Stimulated activated CD8-positive, alpha-beta memory T cell treated with anti-CD3 and anti-CD28 coated beads, Interleukin-15, amount 100 ng/mL, for 4 hours (primary cell): ENCODE measurements at places on chromosomes 1 and 21.

DNA sequence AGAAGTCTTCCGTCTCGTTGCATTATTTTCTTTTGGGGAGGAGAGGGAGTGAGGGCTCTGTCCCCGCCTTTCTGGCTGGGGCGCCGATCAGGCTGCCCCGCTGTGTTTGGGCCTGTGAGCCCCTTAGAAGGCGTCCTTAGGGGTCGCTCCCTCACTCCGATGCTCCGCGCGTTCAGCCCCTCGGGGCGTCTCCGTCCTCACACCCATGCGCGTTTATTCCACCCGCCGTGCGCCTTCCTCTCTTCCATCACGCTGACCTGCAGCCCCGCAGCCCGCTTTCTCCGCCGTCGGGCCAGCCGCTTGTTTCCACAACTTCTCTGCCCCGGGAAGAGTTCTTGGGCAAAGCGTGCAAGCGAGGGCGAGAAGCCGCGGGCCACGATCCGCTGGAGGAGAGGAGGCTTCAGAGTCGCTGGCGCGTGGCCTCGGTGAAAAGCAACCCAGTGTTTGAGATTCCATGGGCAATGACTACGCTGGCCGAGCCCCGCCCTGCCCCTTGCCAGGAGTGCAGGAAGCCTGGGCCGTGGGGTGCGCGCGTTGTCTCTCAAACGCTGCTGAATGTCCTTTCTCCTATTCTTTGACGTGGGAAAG, 27.7 kb downstream of the TRIM11 start:
- no peak for DNase-seq

- DNase-seq: no peak
These were observed 26.4 kb upstream of the RGS16 start for GRCh38 chr1:182630586-182630985.

DNA sequence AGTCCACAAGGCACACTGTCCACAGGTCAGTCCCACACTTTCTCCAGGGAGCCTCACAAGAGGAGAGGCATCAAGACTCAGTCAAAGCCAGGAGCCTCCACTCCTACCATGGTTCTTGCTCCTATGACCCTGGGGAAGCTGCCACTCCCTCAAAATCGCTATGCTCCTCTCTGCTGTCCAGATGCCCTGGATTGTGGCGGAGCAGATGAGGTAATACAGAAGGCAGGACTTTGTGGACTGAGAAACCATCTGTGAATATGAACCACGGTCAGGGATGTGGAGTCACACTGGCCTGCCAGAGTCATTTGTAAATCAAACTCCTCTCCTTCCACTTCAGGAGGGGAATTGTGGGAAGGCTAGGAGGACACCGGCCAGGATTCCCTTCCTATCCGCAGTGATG, 20.6 kb downstream of the VWA5B1 start:
- DNase-seq: no peak

GRCh38 chr1:14182856-14183255, 415.6 kb upstream of the KAZN start:
- no peak for DNase-seq

GRCh38 chr21:45551316-45551715, 9.1 kb upstream of the SLC19A1 start:
- DNase-seq: no peak

DNA sequence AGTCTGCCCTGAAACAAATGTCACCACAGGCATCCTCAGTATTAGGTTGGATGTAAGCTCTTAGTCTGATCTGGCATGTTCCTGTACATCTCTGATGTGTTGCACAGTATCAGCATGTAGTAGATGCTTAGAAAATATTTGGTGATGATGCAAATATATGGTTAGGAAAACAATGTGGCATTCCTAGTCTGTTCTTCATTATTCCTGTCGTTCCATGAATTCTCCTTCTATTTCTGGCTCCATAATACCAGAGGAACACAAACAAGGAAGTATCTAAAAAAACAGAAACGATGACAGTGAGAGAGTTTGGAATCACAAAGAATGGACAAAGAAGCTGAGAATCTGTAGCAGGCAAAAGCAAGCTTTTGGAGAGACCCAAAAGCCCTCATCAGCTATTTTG, 236.6 kb downstream of the HHAT start:
- DNase-seq: no peak

DNA sequence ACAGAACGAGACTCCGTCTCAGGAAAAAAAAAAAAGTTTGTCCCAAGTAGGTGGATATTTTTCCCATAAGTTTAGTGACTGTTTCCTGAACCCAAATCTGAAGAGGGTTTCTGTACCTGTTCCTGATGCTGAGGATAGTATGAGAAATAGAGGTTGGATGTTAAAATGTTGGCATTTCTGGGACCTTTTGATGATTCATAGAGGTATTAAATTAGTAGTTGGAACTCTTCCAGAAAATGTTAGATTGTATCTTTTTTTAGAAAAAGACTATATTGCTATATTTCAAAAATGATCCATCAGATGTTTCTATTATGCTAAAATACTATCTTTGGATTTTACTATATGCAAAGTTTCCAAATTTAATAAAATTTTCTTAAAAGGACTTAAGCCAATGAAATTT, 2.9 kb upstream of the CENPL start:
- no peak for DNase-seq

DNA sequence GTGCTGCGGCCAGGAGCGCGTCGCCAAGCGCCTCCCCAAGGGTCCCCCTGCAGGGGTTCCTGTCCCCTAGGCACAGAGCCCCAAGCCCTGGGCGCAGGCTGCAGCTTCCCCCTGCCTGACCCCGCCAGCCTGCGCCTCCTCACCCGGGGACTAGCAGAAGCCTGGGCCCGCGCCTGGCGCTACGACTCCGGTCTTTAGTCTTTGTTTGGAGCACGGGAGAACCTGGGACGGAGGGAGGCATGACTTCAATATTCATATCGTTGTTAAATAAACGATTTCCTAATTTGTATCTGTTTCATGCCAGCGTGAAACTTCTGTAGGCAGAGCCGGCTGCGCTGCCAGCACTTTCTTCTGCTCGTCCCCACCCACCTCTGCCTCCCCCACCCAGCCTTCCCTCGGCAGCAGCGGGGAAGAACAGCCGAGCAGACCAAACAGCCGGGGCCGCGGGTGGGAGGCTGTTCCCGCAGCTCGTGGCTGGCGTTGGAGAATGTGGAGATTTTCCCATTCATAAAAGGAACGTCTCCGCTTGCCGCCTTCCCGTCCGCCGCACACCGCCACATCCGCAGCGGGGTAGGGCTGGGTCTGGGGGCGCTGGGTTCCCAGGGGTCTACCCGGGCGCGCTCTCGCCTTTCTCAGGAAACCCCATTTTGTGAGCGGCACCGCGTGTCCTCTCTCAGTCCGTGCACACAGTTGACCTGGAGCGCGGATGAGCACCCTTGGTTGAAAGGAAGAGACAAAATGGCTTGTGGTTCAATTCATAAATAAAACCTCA, 777 bp upstream of the TRIM67 start:
- no peak for DNase-seq

DNA sequence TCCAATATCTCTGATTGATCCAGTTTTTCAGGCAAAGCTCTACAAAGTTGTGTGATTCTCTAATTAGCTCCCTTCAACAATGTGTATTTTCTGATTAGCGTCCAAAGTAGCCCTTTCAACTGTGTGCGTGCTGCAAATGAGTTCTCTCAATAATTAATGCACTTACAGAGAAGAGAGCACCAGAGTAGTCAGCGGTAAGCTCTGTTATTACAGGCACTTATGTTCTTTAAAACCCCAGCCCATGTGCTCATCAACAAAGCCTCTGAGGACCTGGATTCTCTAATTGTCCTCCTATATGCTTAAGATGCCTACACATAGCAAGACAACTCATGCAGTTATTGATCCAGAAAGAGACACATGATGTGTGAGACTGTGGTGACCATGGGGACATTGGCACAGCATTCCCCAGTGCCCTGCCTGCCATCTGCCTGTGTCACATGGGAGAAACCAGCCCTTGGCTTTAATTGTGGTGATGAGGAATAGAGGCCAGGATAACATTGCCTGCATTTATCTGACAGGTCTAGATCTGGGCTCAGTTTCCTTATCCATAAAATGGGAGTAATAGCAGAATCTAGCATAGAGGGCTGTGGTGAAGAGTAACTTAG, 151.7 kb downstream of the PCP4 start:
- no peak for DNase-seq

- DNase-seq: no peak
These were observed 37.7 kb downstream of the SYCP1 start for GRCh38 chr1:114892194-114892918.

DNA sequence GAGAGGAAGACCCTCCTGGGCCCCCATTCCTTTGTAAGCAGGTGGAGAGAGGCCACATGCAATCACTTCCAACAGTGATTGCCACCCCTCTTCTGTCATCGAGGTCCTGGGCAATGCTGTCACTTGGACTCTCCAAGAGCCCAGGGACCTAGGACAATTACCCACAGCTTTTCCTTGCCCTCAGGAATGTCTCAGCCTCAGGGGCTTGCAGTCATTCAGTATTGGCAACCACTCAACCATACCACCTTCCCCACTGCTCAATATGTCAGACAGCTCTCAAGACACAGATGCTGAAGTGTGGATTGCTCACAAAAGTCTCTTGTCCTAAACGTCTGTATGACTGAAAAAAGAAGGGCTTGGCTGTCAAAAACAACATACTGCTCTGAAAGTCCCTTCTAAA, 87.8 kb downstream of the PTPN14 start:
- no peak for DNase-seq

GRCh38 chr1:12447849-12448312, 170.1 kb downstream of the DHRS3 start:
- no peak for DNase-seq

GRCh38 chr1:6785728-6786505, 663 bp downstream of the CAMTA1 start:
- peak; percentile 1 for DNase-seq

DNA sequence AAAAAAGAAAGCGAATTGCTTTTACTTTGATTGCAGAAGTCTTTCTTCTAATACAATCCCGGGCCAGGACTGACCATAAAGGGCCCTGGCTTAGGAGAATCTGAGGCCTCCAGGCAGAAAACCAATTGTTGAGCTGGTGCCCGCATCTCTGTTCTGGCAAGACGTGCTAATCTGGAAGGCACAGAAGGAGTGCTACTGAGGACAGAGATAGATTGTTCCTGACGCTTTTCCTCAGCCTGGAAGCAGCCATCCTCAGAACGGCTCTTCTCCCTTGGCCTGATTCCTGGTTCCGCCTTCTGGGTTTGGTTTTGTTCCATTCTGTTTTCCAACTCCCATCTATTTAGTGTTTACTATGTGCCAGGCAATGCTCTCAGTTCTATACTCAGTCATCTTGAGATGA, 44.8 kb upstream of the SPOCD1 start:
- DNase-seq: no peak

DNA sequence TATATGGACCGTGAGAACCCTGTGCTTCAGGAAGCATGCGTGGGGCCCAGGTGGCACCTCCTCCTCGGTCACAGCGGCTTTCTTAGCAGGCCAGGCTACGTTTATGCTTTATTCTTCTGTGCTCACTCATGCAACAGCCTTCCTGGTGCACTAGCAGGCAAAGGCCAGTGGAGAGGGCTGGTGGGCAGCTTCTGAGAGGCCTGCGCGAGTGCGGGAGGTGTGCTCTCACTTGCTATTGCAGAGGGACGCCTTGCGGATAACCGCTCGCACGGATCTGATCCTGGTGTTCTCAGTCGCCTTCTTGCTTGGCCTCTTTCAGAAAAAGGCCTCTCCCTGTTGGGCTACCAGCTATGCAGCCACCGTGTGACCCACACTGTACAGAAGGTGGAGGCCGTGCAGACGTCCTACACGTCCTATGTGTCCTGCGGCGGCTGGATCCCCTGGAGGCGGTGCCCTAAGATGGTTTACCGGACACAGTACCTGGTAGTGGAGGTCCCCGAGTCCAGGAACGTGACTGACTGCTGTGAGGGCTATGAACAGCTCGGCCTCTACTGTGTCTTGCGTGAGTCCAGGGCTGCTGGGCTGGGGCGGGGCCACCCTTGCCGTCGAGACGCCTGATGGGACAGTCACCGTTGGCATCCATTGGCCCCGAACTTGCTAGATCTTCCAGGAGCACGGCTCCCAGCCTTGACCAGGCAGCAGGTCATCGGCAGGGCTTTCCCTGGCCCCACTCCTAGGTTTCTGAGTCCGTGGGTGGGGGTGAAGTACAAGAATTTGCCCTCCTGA, 4.8 kb downstream of the UMODL1 start:
- no peak for DNase-seq

GRCh38 chr1:151945725-151946722, 36.7 kb upstream of the THEM4 start:
- peak; percentile 76 for DNase-seq

DNA sequence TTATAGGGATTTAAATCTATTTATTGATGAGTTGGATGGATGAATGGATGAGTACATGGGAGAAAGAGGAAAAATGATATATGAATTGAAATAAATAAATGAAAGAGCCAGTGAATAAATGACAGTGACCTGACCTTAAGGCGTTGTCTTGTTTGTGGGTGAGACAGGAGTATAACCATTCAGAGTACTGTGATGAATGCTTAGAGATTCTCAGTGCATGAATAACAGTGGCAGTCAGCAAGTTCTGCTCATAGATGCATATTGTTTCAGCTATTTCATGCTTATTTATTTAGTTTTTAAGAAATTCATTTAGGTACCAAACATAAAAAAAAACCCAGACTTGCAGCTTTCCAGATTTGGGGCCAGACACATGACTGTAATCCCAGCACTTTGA, 116.4 kb downstream of the FGGY start:
- DNase-seq: no peak

DNA sequence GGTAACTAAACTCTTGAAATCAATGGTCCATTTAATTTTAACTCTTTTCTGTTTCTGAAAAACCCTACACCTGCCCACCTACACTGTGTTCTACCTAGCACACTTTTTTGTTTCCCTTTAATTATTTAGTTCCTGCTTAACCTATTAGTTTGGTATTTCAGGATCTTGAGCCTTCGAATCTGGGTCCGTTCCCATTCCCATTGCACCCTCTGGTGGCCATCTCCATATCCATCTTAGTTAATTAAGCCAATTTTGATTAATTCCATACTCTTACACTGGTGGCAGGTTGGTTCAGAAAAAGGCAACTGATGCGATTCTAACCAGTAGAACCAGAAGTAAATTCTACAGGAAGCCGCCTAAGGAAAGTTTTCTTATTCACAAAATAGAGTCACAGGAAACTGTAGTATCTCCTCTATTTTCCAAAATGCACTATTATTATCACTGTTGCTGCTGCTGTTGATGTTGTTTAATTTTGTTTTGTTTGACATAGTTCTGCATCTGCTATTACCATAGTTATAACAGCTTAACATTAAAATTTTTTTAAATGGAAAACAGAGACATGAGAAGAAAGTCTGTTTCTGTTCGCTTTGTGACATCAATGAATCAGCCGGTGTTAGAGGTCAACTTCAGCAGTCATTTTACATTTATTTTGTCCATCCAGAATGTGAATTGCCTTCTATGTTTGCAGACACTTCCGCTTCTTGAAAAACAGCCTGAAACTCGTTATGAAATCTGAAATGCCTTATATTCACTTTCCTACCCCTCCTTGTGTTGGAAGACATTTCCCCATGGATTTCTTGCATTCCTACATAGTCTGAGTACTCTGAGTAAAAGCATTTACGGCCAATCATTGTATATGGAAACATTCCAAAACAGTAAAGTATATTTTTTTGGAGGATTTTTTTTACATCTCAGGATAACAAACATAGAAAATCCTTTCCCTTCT, 115.5 kb upstream of the NCAM2 start:
- DNase-seq: no peak
